ENCODE measurements at places on chromosomes 5 and 9. TPM values are rescaled to one million over a fixed set of nuclear protein-coding genes. Genes with fewer than 3 reads are reported as not detected.

DNA sequence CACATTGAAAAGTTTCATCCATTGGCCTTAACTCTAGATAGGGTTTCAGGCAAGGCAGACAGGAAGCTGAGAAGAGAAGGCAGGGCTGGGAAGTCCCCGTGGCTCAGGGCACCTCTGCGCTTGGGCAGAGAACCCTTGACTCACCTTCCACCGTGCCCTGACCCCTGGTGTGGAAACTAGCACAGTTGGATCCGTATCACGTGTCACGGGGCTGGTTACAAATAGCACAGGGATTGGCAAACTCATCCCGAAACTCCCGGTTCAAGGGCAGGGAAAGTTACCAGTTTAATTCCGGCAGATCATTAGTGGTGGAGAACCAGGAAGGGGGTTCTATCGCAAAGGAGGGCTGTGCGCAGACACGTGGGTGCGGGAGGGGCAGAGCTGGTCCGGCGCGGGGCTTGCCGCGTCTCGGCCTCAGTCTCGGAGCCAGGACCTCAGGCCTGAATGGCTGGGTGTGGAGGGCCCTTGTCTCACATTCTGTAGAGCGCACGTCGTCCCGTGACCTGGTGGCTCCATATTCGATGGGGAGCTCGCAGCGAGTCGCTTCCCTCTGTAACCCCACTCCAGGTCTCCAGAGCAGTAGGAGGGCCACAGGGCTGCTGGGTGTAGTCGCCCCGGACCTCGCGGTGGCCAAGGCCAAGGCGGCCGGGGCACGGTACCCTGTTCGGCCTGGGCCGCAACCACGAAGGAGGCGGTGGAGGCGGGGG is 771 bp upstream of the TMEM171 start:
- no peaks in the 10 kb centered on the region for H3K36me3 ChIP-seq
- DNase-seq: no peak
- no peak overlapping the region for H3K4me3 ChIP-seq

Gene KCNV2
- total RNA-seq: not detected

DNA sequence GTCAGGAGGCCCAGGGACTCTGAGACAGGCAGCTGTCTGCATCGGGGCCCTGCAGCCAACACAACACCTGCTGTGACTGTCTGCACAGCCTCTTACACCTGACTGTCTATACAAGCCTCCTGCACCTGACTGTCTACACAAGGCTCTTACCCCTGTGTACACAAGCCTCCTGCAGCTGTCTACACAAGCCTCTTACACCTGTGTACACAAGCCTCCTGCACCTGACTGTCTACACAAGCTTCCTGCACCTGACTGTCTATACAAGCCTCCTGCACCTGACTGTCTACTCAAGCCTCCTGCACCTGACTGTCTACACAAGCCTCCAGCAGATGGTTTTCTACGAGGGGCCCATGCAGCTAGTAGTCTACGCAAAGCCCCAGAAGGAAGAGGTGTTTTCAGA is 18.6 kb downstream of the IRX2 start:
- no peak overlapping the region for H3K27ac ChIP-seq
- H3K27me3 ChIP-seq: peaks cover 63% of the 10 kb centered on the region
- H3K36me3 ChIP-seq: no peaks in the 10 kb centered on the region
- H3K4me1 ChIP-seq: peaks cover under 1% of the 10 kb centered on the region
- no peak for DNase-seq

- H3K27me3 ChIP-seq: no peaks in the 10 kb centered on the region
- no peaks in the 10 kb centered on the region for H3K4me1 ChIP-seq
- H3K27ac ChIP-seq: no peak overlapping the region
- peak; percentile 29 for DNase-seq
- no peaks in the 10 kb centered on the region for H3K36me3 ChIP-seq
- no peak overlapping the region for H3K4me3 ChIP-seq
Measured at GRCh38 chr5:31285025-31285424, 91.5 kb downstream of the CDH6 start.

Gene IL17B
- total RNA-seq: 0.34 TPM

DNA sequence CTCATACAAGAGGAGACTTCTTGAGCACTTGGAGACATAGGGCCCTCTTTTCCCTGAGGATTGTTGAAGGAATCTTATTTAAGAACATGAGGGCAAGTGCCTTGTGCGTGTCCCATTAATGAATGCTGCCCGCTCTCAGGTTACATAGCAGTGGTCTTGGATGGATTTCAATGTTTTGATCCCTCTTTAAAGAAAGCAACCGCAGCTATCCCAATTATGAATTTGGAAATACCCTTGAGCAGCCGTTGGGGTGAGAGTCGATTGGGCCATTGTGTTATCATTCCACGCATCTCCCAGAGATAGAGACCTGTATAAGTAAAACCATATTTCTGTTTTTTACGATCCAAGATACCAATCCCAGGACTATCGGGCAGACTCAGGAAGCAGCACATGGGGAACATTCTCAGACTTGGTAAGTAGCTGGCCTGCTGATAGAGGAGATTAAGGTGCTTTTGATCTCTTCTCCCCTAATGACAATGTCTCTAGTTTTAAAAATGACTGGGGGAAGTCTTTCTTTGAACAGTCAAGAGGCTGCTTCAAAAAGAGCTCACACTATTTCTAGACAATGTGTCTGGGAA is 145.3 kb downstream of the MACROH2A1 start:
- H3K4me1 ChIP-seq: no peaks in the 10 kb centered on the region
- no peaks in the 10 kb centered on the region for H3K36me3 ChIP-seq
- no peak overlapping the region for H3K4me3 ChIP-seq
- no peaks in the 10 kb centered on the region for H3K27me3 ChIP-seq
- H3K27ac ChIP-seq: no peak overlapping the region

Gene CCL27
- 0.55 TPM for total RNA-seq

DNA sequence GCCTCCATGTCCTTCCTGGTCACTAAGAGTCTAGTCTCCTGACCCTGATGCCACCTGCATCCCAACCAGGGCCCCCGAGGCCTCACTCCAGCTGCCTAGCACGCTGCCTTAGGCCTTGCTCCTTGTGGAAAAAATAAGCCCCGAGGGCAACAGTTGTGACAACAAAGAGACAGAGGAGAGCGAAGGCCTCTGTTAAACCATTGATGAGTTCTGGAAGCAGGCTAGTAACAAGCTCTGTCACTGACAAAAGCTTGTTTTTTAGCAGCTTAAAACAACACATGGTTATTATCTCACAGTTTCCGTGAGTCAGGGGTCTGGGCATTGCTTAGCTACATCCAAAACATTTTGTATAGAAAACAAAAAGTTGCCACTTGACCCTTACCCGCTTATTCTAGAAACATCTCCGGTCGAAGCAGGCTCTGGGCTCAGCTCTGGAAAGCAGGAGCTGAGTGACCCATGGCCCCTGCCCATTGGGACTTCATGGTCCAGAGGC is 48.2 kb upstream of the TBC1D2 start:
- H3K4me1 ChIP-seq: no peaks in the 10 kb centered on the region
- no peaks in the 10 kb centered on the region for H3K36me3 ChIP-seq
- no peak for DNase-seq

Gene GLDC
- total RNA-seq: 1.5 TPM

Gene GCNT1
- 14.7 TPM for total RNA-seq

- H3K4me3 ChIP-seq: no peak overlapping the region
- no peaks in the 10 kb centered on the region for H3K27me3 ChIP-seq
- H3K4me1 ChIP-seq: no peaks in the 10 kb centered on the region
- no peak for DNase-seq
- no peaks in the 10 kb centered on the region for H3K36me3 ChIP-seq
Measured at GRCh38 chr9:97788763-97789663, 64.0 kb upstream of the FOXE1 start.

Gene SPATA31D4
- total RNA-seq: not detected

DNA sequence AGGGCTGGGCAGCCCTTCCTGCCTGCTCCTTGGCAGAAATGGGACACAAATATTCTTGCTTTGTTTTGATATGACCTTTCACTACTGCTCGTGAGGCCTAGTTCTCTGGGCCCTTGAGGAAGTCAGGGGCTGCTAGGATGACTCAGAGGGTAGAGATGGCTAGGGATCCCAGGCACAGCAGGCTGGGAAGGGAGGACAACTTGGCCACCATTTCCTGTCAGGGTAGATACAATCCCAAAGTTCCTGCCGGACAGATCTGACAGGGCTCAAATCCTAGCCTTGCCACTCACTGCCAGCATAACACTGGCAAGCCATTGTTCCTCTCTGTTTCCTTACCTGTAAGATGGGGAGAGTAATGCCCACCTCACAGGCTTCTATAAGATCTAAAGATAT is 31.7 kb upstream of the MEIKIN start:
- H3K36me3 ChIP-seq: no peaks in the 10 kb centered on the region
- H3K27ac ChIP-seq: no peak overlapping the region
- no peak for DNase-seq
- H3K4me1 ChIP-seq: peaks cover 2% of the 10 kb centered on the region

GRCh38 chr5:42467981-42468524 is 44.8 kb downstream of the GHR start:
- no peak overlapping the region for H3K4me3 ChIP-seq
- DNase-seq: no peak
- no peaks in the 10 kb centered on the region for H3K4me1 ChIP-seq

Gene LVRN
- total RNA-seq: 0.94 TPM

GRCh38 chr9:107872457-107873192 is 383.1 kb upstream of the KLF4 start:
- no peak for DNase-seq
- no peaks in the 10 kb centered on the region for H3K27me3 ChIP-seq
- H3K27ac ChIP-seq: no peak overlapping the region

DNA sequence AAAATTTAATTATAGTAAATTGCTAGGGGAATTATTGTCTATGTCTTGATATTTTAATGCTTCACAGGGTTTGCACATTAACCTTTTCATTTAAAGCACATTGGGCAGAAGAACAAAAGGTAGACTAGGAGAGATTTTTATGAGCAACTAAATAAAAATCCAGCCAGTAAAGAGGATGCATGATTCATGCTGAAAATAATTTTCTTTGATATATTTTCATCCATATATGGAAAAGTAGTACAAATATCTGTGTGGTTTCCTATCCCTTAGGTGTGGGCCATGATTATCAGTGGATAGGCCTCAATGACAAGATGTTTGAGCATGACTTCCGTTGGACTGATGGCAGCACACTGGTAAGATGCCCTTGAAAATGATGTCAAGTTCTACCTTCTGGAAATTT is 83.1 kb downstream of the VCAN start:
- H3K27ac ChIP-seq: no peak overlapping the region
- no peak for DNase-seq
- peaks cover 50% of the 10 kb centered on the region for H3K36me3 ChIP-seq
- H3K4me3 ChIP-seq: no peak overlapping the region
- peaks cover 4% of the 10 kb centered on the region for H3K4me1 ChIP-seq

- no peaks in the 10 kb centered on the region for H3K36me3 ChIP-seq
- no peak overlapping the region for H3K27ac ChIP-seq
- H3K27me3 ChIP-seq: no peaks in the 10 kb centered on the region
- H3K4me3 ChIP-seq: no peak overlapping the region
- DNase-seq: no peak
- H3K4me1 ChIP-seq: peaks cover 12% of the 10 kb centered on the region
Measured at GRCh38 chr5:54009357-54009756, 301.0 kb downstream of the ARL15 start.

GRCh38 chr5:68994645-68995044 is 99.2 kb upstream of the SLC30A5 start:
- H3K36me3 ChIP-seq: no peaks in the 10 kb centered on the region
- no peak for DNase-seq
- H3K27me3 ChIP-seq: no peaks in the 10 kb centered on the region
- H3K27ac ChIP-seq: no peak overlapping the region
- no peaks in the 10 kb centered on the region for H3K4me1 ChIP-seq
- no peak overlapping the region for H3K4me3 ChIP-seq

- DNase-seq: no peak
- H3K36me3 ChIP-seq: peaks cover 15% of the 10 kb centered on the region
- H3K4me1 ChIP-seq: peaks cover 5% of the 10 kb centered on the region
- no peaks in the 10 kb centered on the region for H3K27me3 ChIP-seq
- peak overlapping the region; percentile 95 for H3K27ac ChIP-seq
Measured at GRCh38 chr5:179817890-179818745, 2.6 kb upstream of the SQSTM1 start.

DNA sequence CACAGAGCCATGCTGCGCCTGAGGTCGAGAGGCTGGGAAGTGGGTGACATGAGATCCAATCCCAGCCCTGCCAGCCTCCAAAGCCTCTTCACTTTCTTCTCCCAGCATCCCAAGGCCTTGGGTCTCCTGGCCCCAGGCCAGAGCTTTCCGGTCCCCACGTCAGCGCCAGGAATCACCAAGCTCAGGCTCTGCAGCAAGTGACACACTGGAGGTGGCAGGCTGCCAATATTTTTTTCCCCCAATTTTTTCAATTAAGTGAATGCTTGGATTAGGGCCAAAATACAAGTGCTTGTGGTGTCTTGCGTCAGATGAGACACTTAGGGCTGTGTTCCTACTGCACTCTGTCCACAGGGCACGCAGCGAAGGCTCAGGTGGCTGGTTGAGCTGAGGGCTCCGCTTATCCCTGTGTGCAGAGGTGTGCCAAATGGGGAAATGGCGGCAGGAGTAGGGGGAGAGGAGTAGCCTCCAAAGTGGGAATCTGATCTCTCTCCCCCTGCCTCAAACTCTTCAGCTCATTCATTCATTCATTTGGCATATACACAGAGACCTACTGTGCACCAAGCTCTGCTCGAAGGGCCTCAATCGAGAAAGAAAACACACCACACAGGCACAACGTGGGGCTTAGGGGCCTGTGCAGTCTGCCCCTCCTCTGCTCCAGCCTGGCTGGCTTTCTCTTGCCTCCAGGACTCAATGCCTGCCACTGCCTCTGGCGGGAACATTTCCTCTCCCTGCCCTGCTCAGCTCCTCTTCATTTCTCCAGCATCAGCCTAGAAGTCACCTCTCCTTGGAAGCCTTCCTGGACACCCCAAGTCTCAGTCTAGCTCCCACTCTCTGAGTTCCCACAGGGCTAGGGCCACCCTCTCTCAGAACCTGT is 16.6 kb downstream of the SH3PXD2B start:
- H3K27me3 ChIP-seq: no peaks in the 10 kb centered on the region
- no peak overlapping the region for H3K4me3 ChIP-seq
- H3K36me3 ChIP-seq: no peaks in the 10 kb centered on the region
- H3K4me1 ChIP-seq: peaks cover 28% of the 10 kb centered on the region

Gene CCL21
- 473 TPM for total RNA-seq
